BJ (cell line): ENCODE measurements at places on chromosomes 1 and 21.

DNA sequence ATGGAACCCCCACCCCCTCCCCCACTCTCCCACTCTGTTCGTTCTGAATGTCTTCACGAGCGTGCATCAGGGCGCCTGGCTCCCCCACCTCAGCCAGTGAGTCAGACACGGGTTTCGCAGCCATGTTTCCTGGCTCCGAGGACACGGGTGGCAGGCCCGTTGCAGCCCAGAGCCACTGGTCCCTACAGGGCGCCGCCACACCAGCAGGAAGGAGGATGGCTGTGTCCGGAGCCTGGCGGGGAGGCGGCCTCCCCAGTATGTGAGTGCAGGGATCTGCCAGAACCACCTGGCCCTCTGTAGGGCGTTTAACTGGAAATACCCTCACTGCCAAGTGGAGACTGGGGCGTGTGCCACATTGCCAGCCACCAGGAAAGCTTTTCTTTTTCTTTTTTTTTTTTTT lies 18.5 kb downstream of the CSTB start:
- DNase-seq, result no peak

- no peak for DNase-seq
Observed at GRCh38 chr1:99843760-99844159, 6.4 kb upstream of the AGL start.

DNA sequence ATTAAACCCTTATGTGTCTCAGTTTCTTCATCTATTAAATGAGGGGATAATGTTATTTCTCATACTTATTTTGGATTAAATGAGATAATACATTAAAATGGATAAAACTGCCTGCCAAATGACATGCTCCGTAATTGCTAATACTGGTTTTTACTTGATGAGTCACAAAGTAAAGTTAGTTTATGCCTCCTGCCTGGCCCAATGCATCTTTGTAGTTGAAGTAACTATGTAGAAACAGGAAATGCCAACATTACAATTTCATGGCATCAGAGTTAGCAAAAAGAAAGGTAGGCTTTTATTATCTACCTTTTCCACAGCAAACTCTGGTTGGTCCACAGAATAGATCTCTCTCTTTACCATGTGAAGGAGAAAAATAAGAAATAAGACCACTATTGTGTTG lies 214.5 kb downstream of the TBX15 start:
- DNase-seq, result no peak

GRCh38 chr1:241253471-241253870 lies 103.5 kb downstream of the RGS7 start:
- DNase-seq, result peak; percentile 32

- DNase-seq, result no peak
Observed at GRCh38 chr1:92399076-92399475, 87.6 kb downstream of the GFI1 start.

DNA sequence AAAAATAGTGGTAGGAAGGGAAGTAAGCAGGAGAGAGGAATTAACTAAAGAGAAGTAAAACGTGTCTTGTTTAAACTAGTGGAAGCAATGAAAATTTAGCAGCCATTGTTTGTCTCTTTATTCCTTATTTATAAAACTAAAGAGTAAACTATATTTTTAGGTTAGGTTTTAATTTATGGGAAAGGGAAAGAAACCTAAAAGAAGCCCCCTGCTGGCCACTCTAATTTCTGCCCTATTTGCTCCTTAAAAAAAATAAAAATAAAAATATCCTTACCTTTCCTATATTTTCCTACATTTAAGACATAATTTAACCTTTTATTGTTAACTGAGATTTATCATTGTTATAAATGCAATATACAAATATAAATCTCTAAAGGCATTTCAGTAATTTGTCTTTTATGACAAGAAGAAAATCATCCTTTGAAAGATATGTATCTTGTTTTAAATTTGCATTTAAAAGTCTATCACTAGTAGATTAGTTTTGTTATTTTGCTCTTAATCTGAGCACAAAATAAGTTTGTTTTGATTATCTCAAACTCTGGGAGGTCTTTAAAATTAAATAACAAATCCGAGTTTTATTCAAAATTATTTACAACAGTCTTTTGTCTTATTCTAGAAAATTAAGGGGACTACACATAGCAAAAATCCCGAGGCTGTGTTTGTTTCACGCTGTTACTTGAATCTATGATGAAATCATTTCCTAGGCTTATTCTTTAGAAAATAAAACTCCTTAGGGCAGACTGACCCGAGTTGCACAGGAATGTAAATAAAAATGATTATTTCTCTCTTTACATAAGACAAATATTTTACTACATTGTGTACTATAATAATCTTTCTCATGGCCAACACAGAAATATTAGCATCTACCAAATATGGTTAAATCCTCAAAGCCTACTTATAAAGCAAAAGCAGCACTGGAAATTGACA lies 201.7 kb downstream of the NRIP1 start:
- DNase-seq, result no peak

DNA sequence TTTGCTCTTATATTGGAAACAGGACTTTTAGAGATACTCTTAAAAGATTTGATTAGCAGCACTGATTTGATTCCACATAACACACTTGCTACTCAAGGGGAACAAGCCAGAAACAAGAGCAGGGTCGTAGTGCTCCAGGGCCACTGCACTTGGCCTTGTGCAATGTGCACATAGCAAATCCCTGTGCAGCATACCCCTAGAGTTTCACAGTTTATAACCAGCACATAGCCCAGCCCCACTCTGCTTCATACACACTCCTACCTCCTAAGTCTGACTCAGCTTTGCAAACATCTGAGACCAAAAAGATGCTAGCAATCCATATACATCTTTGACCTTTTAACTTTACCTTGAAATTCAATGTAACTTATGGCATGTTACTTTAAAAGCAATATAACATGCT lies 157.6 kb downstream of the VAV3 start:
- no peak for DNase-seq

GRCh38 chr1:203992440-203992839 lies 80.5 kb upstream of the SOX13 start:
- DNase-seq, result no peak

DNA sequence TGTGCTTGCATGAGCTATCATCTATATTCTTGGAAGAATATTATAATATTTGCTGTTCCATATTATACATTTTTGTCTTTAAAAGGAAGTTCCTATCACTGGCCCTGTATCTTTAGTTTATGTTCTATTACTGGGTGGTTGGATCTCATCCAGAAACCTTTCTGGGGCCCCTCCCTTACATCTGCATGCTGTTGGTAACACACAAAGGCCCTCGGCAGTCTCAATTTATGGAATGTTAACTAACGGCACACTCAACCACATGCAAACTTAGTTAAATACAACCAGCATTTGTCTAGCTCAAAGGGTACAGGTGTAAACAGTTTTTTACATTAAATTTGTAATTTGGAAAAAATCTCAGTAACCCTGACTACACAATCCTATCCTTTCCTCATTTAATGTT lies 9.7 kb upstream of the HYI start:
- no peak for DNase-seq

DNA sequence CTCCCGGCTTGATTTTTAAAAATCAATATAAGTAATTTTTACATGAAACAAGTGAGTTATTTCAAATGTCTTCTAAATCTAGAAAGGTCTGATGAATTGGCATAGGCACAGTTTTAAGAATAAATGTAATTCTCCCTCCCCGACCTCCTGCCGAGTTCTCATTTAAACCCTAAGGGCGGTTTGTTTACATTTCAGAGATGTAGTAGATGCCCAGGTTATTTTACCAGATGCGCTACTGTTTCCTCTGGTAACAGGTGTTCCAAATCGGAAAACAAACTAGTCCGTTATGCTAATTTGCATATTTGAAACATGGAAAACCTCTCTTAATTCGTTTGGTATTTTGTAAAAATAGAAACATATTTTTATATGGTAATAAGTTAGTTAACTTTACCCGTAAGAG lies 53.8 kb upstream of the CFAP126 start:
- no peak for DNase-seq

GRCh38 chr1:167602840-167603239 lies 27.2 kb upstream of the RCSD1 start:
- DNase-seq, result no peak

DNA sequence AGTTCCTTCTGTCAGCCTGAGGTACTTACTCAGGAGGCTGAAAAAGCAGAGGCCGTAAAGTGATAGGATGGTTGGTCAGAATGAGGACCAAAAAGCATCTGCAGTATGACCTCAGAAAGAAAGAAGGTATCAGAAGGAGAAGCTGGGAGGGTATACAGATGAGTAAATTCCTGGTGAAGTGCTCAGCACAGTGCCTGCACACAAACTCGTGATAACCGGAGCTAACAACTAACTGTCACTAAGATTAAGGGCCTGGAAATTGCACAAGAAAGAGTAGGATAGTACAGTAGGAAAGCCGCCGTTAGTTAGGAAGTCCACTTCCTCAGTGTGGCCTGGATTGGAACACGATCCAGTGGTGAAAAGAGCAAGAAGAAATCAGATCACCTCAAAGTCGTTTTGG lies 62.6 kb downstream of the VPS26C start:
- DNase-seq, result no peak

DNA sequence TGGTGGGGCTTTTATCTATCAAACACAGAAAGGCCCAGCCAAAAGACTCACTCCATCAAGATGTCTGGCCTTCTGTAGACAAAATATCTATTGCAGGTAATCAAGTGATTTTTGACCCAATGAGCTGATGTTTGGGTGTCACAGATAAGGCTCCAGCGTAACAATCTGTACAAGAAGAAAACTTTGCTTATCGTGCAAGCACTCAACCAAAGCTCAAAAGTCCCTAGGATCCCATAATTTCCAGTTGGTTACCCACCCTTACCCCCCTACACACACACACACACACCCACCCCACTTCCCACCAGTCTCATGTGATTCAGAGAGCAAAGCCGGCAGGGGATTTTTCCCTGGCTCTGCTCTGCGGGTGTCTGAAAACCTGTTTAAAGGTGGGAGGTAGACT lies 5.8 kb downstream of the ITPKB start:
- no peak for DNase-seq

- DNase-seq, result peak; percentile 54
Observed at GRCh38 chr1:25700144-25700523, 83.5 kb downstream of the MAN1C1 start.

DNA sequence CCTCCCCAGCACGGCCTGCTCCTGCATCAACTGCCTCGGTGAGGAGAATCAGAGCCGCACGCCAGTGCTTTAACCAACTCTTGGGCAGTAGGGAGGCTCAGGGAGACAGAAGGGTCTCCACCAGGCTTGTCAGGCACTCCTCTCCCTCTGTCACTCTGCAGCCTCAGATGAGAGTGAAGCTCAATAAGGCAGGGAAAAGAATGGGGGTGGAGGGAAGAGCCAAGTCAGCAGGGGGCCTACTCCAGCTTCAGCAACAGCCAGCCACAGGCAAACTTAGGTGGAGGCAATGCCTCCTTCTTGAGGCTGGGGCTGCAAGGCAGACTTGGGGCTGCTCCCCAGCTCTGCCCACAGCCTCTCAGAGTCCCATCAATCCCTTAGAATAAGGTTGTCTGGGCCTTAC lies 51.8 kb upstream of the A3GALT2 start:
- no peak for DNase-seq

GRCh38 chr1:21058035-21058793 lies 118.5 kb downstream of the EIF4G3 start:
- no peak for DNase-seq

GRCh38 chr1:116871779-116872146 lies 38.0 kb upstream of the PTGFRN start:
- no peak for DNase-seq

DNA sequence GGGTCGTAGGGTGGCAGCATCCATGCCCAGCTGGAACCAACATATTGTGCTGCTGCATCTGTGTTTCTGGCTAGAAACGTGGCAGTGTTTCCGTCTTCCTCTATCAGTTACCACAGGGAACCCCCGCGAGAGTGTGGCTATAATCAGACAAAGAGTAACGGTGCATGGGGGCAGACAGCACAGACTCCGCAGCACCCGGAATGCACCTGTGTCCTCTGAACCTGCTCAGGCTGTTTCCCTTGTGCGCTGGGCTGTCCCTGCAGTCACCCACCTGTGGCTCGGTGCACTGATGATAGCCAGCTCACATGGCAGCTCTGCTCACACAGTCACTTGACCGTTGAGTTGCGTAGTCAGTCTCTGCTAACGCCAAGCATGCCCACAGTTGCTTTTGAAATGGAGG lies 11.4 kb upstream of the PCBP3 start:
- DNase-seq, result no peak

GRCh38 chr1:238281418-238281817 lies 390.7 kb upstream of the ZP4 start:
- DNase-seq, result no peak

DNA sequence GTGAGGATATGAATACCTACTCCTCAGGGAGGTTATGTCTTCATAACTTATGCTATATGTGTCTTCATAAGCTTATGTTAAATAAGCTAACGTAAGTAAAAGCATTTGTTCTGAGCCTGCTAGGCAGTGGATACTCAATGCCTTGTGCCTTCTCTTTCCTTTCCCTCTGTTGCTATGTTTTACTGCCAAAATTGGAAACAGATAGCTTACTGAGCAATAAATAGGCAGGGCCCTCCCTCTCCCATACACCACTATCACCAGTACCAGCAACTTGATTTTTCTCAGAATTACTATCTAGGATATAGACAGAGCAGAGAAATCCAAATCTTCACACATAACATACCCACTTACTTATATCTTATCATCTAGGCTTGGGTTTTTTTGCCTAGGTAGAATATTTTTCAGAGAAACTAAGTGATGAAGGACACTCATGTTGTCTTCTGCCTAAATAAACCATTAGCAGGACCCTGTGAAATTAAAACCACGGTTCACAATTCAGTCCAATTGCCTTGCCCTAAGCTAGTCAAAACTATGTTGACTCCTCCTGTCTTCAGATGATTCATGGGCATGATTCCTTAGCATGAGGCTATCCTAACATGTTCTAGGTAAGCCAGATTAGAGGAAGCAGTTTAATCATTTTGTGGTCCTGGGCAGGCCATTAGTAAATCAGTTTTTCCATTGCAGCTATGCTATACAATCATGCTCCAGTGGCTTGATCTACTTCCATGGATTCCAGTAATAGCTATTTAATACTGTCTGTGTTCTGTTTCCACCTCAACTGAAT lies 15.9 kb upstream of the LRRC8C start:
- no peak for DNase-seq

DNA sequence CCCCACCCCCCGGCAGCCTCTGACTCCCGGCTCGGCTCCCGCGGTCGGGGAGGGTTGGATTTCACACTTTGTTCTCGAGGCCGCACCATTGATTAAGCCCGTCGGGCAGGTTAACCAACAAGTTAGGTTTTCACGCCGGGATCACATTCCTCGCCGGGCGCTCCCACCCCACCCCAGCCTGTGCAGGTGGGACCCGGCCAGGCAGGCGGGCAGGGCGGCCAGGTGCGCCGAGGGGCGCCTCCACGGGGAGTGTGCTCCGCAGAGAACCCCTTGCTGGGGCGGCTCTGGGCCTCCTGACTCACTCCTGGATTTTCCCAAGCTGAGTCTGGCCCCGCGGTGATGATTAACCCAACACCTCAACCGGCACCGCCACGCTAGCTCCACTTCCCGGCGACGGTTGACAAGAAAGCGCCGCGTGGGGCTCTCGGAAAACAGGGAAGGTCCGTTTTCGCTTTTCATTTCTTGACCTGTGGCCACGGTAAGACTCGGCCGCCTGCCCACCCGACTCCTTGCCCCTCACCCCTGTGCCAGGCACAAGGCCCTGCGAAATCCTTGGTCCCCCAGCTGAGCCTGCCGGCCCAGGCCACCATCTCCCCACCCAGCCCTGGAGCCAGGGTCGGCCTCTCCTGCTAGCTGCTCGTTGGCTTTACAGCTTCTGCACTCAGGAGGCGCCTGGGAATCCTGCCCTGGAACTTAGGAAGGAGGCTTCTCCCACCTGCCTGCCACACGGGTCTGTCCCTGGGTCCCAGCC lies 8.8 kb upstream of the TTLL10 start:
- no peak for DNase-seq

GRCh38 chr1:90768826-90769225 lies 51.7 kb upstream of the BARHL2 start:
- DNase-seq, result no peak
